ENCODE measurements at places on chromosomes 4 and X. TPM values are rescaled to one million over a fixed set of nuclear protein-coding genes. Genes with fewer than 3 reads are reported as not detected.

DNA sequence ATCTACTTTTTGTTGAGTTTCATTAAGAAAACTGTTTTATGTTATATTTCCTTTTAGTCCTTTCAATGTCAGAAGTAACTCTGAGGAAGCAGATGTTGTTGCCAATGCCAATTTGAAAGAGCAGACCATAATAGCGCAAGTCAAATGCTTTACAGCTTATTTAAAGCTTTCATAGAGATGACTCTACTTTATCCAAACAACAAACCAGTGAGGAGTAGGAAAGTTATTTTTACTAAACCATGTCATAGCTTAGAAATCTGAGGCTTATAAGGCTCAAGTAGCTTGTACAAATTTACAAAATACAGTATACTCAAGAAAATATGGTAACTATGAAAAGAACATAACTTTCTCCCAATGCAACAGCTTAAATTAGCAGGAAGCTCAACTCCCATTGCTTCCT lies 40.1 kb upstream of the SPOCK3 start:
- H3K27ac ChIP-seq: no peak overlapping the region
- no peak overlapping the region for H3K4me3 ChIP-seq
- no peaks in the 10 kb centered on the region for H3K27me3 ChIP-seq
- DNase-seq: no peak
- H3K36me3 ChIP-seq: no peaks in the 10 kb centered on the region

- H3K27me3 ChIP-seq: no peaks in the 10 kb centered on the region
- H3K27ac ChIP-seq: no peak overlapping the region
- H3K4me1 ChIP-seq: no peaks in the 10 kb centered on the region
- H3K4me3 ChIP-seq: no peak overlapping the region
These were observed 77.3 kb downstream of the RPS3A start for GRCh38 chr4:151176685-151177084.

GRCh38 chrX:22357621-22358020 lies 84.9 kb downstream of the CBLL2 start:
- H3K4me3 ChIP-seq: no peak overlapping the region
- no peaks in the 10 kb centered on the region for H3K4me1 ChIP-seq
- no peak overlapping the region for H3K27ac ChIP-seq
- no peaks in the 10 kb centered on the region for H3K36me3 ChIP-seq
- DNase-seq: no peak

Gene DDIT4L
- 0.08 TPM for total RNA-seq

- DNase-seq: no peak
- H3K27ac ChIP-seq: no peak overlapping the region
- H3K36me3 ChIP-seq: no peaks in the 10 kb centered on the region
- no peaks in the 10 kb centered on the region for H3K4me1 ChIP-seq
- no peaks in the 10 kb centered on the region for H3K27me3 ChIP-seq
These were observed 68.4 kb downstream of the MFAP3L start for GRCh38 chr4:169957785-169958184.

DNA sequence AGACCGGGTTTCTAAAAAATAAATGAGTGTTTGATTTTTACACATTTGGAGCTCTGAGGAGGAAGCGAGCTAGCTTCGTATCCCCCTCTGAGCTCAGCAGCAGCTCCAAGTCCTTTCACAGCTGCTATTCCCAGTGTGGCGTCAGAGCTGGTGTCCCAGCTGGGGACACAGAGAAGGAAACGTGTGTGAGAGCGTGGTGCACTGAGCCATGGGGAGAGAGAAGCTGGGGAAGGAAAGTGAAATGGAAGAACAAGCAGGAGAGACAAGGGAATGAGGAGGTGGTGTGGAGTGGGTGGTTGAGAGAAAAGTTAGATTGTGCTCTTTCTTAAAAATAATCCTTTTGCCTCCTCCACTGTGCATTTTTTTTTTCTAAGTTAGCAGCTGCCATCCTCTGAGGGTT lies 79.5 kb upstream of the SLC4A4 start:
- no peaks in the 10 kb centered on the region for H3K4me1 ChIP-seq
- H3K36me3 ChIP-seq: no peaks in the 10 kb centered on the region
- DNase-seq: no peak
- H3K4me3 ChIP-seq: no peak overlapping the region
- H3K27me3 ChIP-seq: no peaks in the 10 kb centered on the region

Gene MTHFD2L
- 12.5 TPM for total RNA-seq

DNA sequence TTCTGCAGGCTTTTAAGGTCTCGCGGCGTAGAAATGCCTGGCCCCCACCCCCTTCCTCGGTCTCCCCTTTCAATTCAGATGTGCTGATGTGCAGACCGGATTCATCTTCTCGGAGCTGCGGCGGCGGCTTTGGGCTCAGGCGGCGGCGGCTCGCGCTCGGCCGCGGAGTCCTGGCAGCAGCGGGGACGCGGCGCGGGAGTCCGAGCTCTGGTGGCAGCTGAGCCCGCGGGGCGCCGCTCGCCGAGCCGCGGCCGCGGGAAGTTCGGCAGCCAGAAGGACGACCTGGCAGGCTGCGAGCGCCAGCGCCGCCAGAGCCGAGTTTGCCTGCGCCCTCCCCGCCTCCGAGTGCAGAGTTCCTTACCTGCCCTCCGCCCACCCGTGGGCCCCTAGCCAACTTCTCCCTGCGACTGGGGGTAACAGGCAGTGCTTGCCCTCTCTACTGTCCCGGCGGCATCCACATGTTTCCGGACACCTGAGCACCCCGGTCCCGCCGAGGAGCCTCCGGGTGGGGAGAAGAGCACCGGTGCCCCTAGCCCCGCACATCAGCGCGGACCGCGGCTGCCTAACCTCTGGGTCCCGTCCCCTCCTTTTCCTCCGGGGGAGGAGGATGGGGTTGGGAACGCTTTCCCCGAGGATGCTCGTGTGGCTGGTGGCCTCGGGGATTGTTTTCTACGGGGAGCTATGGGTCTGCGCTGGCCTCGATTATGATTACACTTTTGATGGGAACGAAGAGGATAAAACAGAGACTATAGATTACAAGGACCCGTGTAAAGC lies 448 bp downstream of the TLL1 start:
- no peaks in the 10 kb centered on the region for H3K36me3 ChIP-seq
- H3K4me3 ChIP-seq: no peak overlapping the region
- peaks cover 8% of the 10 kb centered on the region for H3K27me3 ChIP-seq
- no peak for DNase-seq
- H3K4me1 ChIP-seq: no peaks in the 10 kb centered on the region
- no peak overlapping the region for H3K27ac ChIP-seq

Gene ADH7
- total RNA-seq: not detected

Gene XAGE5
- not detected for total RNA-seq

DNA sequence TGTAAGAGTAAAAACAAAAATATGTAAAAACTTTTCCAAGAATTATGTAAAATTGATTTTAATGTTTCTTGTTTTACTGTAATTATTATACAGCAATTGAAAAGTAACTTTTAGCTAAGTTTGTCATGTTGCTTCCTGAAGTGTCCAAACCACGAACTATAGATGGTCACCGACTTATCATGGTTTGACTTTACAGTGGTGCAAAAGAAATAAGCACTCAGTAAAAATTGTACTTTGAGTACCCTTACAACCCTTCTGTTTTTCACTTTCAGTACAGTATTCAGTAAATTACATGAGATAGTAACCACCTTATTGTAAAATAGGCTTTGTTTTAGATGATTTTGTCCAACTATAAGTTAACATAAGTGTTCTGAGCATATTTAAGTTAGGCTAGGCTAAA lies 93.8 kb downstream of the SLC10A6 start:
- DNase-seq: no peak
- no peak overlapping the region for H3K4me3 ChIP-seq
- no peaks in the 10 kb centered on the region for H3K36me3 ChIP-seq
- H3K27ac ChIP-seq: no peak overlapping the region

- no peak overlapping the region for H3K27ac ChIP-seq
- H3K36me3 ChIP-seq: no peaks in the 10 kb centered on the region
- DNase-seq: no peak
- no peaks in the 10 kb centered on the region for H3K4me1 ChIP-seq
- no peaks in the 10 kb centered on the region for H3K27me3 ChIP-seq
These were observed 2.0 kb downstream of the GABRA2 start for GRCh38 chr4:46387956-46388355.

Gene ARMCX2
- 25.6 TPM for total RNA-seq

GRCh38 chrX:37371578-37371991 lies 22.4 kb downstream of the PRRG1 start:
- H3K27me3 ChIP-seq: no peaks in the 10 kb centered on the region
- H3K4me1 ChIP-seq: no peaks in the 10 kb centered on the region
- no peak for DNase-seq
- H3K36me3 ChIP-seq: no peaks in the 10 kb centered on the region
- H3K4me3 ChIP-seq: no peak overlapping the region

DNA sequence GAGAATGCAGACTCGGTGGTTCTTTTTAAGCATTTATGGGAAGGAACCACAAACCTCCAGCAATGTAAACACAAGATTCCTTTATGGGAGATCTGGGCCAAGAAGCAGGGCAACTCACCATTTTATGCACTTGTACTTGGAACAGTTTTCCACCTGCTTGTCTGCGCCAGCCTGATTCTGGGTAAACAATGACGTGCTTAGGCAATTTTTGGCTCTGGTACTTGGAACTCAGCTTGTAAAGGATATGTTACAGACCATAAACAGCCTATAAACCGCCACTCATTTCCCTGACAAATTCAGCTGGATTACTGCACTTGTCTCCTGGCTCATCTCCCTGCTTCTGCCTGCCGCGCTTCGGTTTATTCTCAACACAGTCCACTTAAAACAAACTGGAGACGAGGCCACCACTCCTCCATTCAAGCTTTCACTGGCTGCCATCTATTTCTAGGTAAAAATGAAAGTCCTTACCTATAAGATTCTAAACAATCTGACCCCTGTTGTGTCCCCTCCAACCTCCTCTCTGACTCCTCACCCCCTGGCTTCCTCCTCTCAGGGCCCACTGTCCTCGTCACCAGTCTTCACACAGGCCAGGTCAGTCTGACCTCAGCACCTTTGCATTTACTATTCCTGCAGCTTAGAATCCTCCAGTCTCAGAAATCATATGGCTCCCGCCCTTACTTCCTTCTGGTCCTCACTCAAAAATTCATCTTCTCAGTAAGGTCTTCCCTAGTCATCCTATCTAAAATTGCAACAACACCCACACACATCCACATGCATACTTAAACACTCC lies 205.9 kb upstream of the GALNT7 start:
- H3K36me3 ChIP-seq: no peaks in the 10 kb centered on the region
- no peaks in the 10 kb centered on the region for H3K4me1 ChIP-seq
- no peak for DNase-seq
- no peaks in the 10 kb centered on the region for H3K27me3 ChIP-seq
- H3K27ac ChIP-seq: no peak overlapping the region

DNA sequence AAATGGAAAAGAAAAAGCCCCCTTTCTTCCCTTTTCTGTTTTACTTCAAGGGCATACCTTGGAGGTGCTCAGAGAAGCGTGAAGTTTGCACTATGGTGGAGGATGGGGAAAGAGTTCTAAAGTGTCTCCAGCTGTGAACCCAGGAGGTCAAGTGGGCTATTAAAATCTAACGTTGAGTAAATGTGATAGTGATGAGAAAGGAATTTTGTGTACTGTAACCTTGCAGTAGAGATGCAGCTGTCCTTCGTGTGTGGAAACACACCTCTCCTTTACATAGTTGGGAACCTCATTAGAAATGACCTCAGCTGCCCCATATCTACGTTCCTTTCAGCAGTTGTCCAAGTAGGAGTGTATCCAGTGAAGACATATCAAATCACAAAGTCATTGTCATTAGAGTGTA lies 26.5 kb downstream of the ADH5 start:
- no peaks in the 10 kb centered on the region for H3K27me3 ChIP-seq
- DNase-seq: peak; percentile 9
- no peak overlapping the region for H3K4me3 ChIP-seq
- no peaks in the 10 kb centered on the region for H3K36me3 ChIP-seq

Gene C4orf36
- total RNA-seq: 2.3 TPM

GRCh38 chr4:116320859-116321258 lies 764.5 kb downstream of the TRAM1L1 start:
- no peak overlapping the region for H3K4me3 ChIP-seq
- no peaks in the 10 kb centered on the region for H3K27me3 ChIP-seq
- no peaks in the 10 kb centered on the region for H3K36me3 ChIP-seq
- no peaks in the 10 kb centered on the region for H3K4me1 ChIP-seq
- H3K27ac ChIP-seq: no peak overlapping the region
- no peak for DNase-seq

DNA sequence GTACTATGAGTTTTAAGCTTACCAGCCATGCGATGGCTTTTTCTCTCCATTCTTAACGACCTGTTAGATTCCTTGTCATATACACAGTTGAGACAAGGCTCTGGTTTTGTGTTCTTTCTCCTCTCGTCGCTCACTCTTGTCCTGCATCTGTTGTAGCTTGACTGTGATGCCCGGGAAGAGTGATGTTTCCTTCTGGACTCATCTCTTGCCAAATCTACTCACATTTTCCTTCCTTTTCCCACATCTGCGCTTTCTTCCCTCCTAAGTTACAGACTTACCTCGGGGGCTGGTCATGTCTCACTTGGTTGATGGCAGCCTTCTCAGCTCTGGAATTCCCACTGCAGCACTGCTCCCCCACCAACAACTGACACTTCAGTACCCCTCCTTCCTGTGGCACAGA lies 4.8 kb upstream of the MAP7D3 start:
- H3K4me3 ChIP-seq: no peak overlapping the region
- H3K27ac ChIP-seq: no peak overlapping the region
- no peaks in the 10 kb centered on the region for H3K4me1 ChIP-seq
- H3K36me3 ChIP-seq: no peaks in the 10 kb centered on the region
- H3K27me3 ChIP-seq: no peaks in the 10 kb centered on the region
- no peak for DNase-seq

Gene SORBS2
- total RNA-seq: 0.90 TPM

DNA sequence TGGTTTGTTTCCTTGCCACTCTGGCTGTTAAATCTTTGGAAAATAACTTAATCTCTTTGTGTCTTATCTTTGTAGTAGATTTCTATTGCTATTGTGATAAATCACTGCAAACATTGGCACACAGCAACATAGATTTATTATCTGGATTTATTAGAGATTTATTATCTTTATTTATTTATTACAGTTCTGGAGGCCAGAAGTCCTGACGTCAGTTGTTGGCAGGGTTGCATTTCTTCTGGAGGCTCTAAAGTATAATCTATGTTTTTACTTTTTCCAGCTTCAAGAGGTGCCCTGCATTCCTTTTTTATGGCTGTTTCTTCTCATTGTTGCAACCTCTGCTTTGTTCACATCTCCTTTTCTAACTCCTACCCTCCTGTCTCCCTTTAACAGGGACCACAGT lies 542.8 kb downstream of the GRXCR1 start:
- no peak overlapping the region for H3K4me3 ChIP-seq
- no peak overlapping the region for H3K27ac ChIP-seq
- no peaks in the 10 kb centered on the region for H3K4me1 ChIP-seq
- no peak for DNase-seq
- no peaks in the 10 kb centered on the region for H3K27me3 ChIP-seq

Gene FGFBP1
- total RNA-seq: not detected

DNA sequence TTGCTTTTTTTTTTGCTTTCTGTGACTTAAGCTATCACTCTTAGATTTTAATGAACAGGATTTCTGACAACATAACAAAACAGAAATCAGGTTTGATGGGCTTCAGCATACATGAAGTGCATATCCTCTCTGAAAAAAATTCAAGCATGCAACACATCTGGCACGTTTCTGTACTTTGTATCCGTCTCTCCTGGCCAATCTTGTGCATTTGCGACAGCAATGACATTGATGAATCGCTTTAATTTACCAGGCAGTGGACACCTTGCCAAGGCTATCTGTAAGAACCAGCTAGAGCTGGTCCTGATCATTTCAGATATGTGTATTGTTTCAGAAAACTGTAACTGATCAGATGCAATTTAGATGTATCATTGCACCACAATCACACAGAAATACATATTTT lies 93.3 kb downstream of the CCSER1 start:
- no peaks in the 10 kb centered on the region for H3K27me3 ChIP-seq
- no peak overlapping the region for H3K27ac ChIP-seq
